Spleen (tissue), 13 donors: ENCODE measurements at places on chromosomes 3 and 15. TPM values are rescaled to one million over a fixed set of nuclear protein-coding genes. Genes with fewer than 3 reads are reported as not detected.

DNA sequence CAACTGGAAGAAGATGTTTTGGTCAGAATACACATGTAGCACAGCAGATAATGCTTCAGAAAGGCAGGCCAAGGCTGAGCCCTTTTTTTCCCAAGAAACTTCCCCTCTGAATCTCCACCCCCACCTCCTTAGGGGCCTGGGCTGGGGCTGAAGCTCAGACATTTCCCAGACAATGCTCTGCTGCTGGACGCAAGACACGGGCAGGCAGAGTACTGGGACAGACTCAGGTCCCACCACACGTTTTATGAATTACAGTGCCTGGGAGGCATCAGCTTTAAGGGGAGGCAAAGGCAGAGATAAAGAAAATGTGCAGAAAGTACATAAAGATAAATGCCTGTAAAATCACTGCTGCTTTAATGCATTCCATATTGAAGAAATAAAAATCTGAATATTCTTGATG, 479.4 kb downstream of the ERC2 start:
- H3K27me3 ChIP-seq = no peaks in the 10 kb centered on the region
- H3K27ac ChIP-seq = no peak overlapping the region
- H3K4me1 ChIP-seq = no peaks in the 10 kb centered on the region
- DNase-seq = no peak
- no peaks in the 10 kb centered on the region for H3K36me3 ChIP-seq
- no peak overlapping the region for H3K4me3 ChIP-seq

The ARNT2 gene
- polyA plus RNA-seq = 2.4 TPM

The ISLR2 gene
- polyA plus RNA-seq = 0.20 TPM

DNA sequence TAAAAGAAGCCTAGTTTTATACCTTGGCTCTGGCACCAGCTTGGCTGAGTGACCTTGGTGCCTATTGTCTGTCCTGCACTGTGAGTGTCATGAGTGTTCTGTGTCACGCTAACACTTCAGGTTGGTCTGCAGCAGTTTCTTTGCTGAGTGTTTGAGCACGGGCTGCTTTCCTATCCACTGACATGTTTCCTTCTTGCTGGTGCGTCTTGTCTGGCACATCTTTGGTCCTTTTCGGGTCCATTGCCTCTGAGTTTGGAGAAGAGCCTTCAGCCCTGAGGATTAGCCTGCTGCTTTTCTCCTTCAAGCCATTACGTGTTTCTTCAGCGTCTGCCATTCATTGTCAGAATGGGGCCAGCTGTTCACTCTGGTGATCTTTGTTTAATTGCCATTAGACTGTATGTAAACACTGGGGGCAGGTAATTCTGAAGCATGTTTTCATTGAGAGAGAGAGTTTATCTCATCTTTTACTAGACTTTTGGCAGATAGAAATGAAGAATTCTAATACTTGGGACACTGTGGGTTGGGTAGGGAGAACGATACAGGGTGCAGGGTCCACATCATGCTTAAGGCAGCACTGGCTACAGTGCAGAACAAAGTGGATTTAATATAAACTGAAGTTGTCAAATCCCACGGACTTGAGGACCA, 55.5 kb downstream of the LRRC28 start:
- no peaks in the 10 kb centered on the region for H3K4me1 ChIP-seq
- no peaks in the 10 kb centered on the region for H3K27me3 ChIP-seq
- no peaks in the 10 kb centered on the region for H3K36me3 ChIP-seq

DNA sequence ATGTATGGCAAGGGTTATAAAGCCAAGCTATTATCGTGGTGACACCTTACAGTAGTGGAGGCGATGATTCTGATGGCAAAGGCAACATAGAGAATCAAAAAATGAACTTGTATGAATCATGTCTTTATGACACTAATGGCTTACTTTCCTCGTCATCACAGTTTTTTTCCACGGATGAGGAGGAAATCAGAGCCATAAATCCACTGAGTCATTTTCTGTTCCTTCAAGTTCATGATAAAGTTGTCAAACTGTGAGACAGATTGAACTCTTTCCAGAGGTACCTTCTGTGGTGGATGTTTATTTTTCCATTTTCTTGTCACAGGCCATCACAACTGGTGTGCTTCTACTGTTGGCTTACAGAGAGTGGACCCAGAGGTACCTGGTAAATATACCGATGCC, 8.5 kb downstream of the TMEM212 start:
- DNase-seq = no peak
- no peaks in the 10 kb centered on the region for H3K4me1 ChIP-seq
- no peak overlapping the region for H3K4me3 ChIP-seq
- H3K27me3 ChIP-seq = no peaks in the 10 kb centered on the region
- H3K36me3 ChIP-seq = no peaks in the 10 kb centered on the region
- no peak overlapping the region for H3K27ac ChIP-seq

The ANKRD34C gene
- polyA plus RNA-seq = not detected

The GPR62 gene
- polyA plus RNA-seq = 0.06 TPM

DNA sequence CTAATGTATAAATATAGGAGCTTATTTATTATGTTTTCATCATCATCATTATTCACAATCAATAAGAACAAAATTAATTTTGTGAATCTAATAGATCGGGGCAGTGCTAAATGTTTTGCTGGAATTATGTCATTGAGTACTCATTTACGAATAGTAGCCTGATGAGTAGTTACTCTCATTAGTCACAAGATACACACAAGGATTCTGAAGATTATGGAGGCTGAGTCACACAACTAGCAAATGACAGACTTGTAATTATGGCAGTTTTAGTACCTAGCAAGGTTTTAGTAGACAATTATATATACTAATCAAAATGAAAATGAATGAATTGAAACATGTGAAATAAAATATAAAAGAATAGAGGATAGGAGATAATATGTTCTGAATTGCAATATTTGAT, 954.2 kb downstream of the CADM2 start:
- no peaks in the 10 kb centered on the region for H3K4me1 ChIP-seq
- H3K27me3 ChIP-seq = no peaks in the 10 kb centered on the region
- DNase-seq = no peak
- no peak overlapping the region for H3K27ac ChIP-seq
- no peak overlapping the region for H3K4me3 ChIP-seq

DNA sequence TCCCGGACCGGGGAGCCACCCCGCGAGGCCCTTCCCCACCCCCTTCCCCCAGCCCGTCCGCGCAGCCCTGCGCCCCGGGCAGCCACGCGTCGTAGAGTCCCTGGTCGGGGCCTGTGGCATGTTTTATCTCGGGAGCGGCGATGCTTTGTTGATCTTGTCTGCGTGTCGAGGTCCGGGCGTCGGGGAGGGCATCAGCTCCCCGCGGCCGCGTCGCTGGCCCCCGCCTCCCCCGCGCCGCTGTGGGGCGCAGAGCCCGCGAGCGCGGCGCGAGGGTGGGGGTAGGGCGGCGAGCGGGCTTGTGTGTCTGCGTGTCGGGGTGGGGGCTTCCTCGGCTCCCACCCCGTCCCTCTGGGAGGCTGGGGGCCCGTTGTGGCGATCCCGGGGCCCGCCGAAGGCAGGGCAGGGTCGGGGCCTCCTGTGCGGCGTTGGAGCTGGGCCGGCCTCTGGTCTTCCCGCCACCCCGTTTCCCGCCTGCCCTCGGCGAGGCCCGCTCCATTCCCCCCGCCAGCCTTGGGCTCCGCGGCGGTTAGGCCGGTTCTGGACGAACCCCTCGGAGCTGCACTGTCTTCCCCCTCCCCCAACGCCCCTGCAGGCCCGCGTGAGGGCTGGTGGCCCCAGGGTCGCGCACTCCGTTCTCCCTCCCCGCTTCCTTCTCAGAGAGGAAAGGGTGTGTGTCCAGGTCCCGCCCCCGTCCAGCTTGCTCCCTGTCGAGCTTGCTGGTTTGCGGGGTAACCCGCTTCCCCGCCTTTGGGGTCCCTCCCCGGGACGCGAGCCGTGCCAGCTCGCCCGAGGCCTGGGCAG, 695 bp downstream of the GMPS start:
- H3K27me3 ChIP-seq = no peaks in the 10 kb centered on the region
- peak overlapping the region; percentile 94 for H3K27ac ChIP-seq
- peaks cover 50% of the 10 kb centered on the region for H3K4me1 ChIP-seq
- peak overlapping the region; percentile 99 for H3K4me3 ChIP-seq

- no peaks in the 10 kb centered on the region for H3K27me3 ChIP-seq
These were observed 4.3 kb upstream of the CNTN6 start for GRCh38 chr3:1088503-1088902.

DNA sequence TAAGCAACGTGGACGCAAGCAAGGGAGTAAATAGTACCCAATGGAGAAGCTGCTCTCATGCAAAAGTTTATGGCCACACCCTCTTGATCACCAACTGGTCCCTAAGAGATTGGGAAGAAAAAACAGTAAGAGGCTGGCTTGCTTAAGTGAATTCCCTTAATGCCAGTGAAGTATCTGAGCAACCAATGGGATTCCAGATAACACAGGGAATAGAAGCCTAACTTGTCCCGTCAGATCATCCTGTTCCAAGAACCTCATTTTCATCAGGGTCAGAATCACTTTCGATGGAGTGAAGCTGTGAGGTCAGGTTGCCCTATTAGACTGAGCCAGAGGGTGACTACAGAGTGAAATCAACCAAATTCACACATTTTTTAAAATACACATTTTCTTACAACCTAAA, 104.3 kb downstream of the CD47 start:
- no peaks in the 10 kb centered on the region for H3K36me3 ChIP-seq
- no peak for DNase-seq
- no peak overlapping the region for H3K27ac ChIP-seq
- peaks cover 56% of the 10 kb centered on the region for H3K4me1 ChIP-seq
- H3K27me3 ChIP-seq = no peaks in the 10 kb centered on the region
- no peak overlapping the region for H3K4me3 ChIP-seq

The LRRIQ4 gene
- not detected for polyA plus RNA-seq

DNA sequence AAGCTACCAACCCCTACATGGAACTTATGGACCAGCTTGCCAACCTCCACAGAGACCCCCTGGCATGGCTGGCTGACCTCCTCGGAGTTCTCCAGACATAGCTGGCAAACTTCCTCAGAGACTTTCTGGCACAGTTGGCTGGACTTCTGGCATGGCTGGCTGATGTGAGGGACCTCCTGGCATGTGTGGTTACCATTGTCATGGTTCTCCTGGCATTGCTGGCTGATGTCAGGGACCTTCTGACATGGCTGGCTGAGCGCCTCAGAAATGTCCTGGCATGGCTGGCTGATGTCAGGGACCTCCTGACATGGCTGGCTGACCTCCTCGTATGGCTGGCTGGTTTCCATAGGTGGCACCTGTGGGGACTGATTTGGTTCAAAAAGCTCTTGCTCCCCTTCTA, 17.5 kb downstream of the MAP1A start:
- H3K27me3 ChIP-seq = no peaks in the 10 kb centered on the region
- no peak overlapping the region for H3K27ac ChIP-seq
- H3K36me3 ChIP-seq = peaks cover 11% of the 10 kb centered on the region
- no peaks in the 10 kb centered on the region for H3K4me1 ChIP-seq

GRCh38 chr3:61571516-61572336, 10.4 kb downstream of the PTPRG start:
- H3K4me3 ChIP-seq = no peak overlapping the region
- no peak for DNase-seq
- no peaks in the 10 kb centered on the region for H3K36me3 ChIP-seq
- no peak overlapping the region for H3K27ac ChIP-seq
